ENCODE measurements at places on chromosomes 1 and 21. TPM values are rescaled to one million over a fixed set of nuclear protein-coding genes. Genes with fewer than 3 reads are reported as not detected.

CFAP107 gene
- total RNA-seq = not detected

CADM3 gene
- total RNA-seq = 4.4 TPM

TAF5L gene
- total RNA-seq = 12.9 TPM

OR2T2 gene
- not detected for total RNA-seq

ZNF697 gene
- 30.4 TPM for total RNA-seq

OLFML3 gene
- 69.9 TPM for total RNA-seq

AMPD1 gene
- not detected for total RNA-seq

KRTAP13-2 gene
- not detected for total RNA-seq

AMY1C gene
- not detected for total RNA-seq

CFHR1 gene
- total RNA-seq = not detected

ACTL8 gene
- 0.70 TPM for total RNA-seq

C1orf167 gene
- 1.7 TPM for total RNA-seq

CLCA4 gene
- not detected for total RNA-seq

TBX19 gene
- 0.82 TPM for total RNA-seq

RASSF5 gene
- total RNA-seq = 3.1 TPM

DNA sequence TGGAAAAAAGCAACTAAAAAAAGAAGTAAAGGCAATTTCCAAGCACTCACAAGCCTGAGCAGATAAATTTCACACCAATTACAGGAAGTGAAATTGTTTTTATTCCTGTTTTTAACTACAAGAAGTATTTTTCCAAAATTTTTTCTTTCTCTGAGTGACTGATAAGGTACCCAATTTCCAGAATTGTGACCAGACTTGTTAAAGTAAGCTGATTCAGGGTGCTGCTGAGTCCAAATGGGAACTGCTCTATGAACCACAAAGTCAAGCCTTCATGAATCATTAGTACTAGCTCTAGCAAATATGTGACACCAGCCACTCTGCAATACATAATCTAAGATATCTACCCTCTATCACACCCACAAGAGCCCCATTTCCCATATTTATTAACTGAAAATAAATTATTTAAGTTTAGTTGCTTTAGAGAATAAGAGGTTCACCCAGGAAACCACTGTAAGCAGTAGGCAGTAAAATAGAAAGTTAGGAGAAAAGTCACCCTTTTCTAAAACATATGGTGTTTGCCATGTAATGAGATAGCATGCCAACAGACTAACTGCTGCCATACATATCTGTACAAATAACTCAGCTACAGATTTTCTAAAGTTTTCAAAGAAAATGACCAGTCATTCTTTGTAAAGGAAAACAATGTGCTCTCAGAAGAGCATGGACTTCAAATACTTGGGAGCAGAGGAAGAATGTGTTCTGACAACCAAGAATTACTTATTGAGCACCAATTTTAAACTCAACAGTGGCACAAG lies 43.1 kb upstream of the TNFSF18 start:
- no peak for DNase-seq

GRCh38 chr1:85549244-85549643 lies 31.3 kb upstream of the CCN1 start:
- peak; percentile 31 for DNase-seq

GRCh38 chr1:216653001-216653400 lies 70.2 kb downstream of the ESRRG start:
- no peak for DNase-seq

- DNase-seq = no peak
Observed at GRCh38 chr1:154599658-154600057, 8.3 kb downstream of the ADAR start.

DNA sequence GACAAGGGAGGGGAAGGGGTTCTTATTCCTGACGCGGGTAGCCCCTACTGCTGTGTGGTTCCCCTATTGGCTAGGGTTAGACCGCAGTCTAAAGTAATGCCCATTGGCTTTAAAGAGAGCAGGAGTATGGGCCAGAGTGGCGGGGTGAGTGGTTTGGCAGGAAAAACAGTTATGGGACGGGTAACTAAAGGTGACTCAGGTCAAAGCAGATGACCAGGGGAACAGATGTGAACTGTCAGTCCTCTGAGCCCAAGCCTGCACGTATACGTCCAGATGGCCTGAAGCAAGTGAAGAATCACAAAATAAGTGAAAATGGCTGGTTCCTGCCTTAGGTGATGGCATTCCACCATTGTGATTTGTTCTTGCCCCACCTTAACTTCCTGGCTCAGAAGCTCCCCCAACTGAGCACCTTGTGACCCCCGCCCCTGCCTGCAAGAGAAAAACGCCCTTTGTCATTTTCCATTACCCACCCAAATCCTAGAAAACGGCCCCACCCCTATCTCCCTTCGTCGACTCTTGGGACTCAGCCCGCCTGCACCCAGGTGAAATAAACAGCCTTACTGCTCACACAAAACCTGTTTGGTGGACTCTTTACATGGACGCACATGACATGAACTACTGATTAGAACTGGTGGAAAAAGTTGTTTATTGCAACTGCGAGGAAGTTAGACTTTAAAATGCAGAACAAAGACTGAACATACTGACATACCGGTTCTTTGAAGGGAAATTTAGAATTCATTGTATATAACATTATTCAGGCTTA lies 758 bp upstream of the ATAD3B start:
- DNase-seq = peak; percentile 49

GRCh38 chr1:243587823-243588560 lies 262.1 kb downstream of the AKT3 start:
- DNase-seq = no peak

- DNase-seq = no peak
Observed at GRCh38 chr1:180962178-180962577, 49.5 kb downstream of the KIAA1614 start.

DNA sequence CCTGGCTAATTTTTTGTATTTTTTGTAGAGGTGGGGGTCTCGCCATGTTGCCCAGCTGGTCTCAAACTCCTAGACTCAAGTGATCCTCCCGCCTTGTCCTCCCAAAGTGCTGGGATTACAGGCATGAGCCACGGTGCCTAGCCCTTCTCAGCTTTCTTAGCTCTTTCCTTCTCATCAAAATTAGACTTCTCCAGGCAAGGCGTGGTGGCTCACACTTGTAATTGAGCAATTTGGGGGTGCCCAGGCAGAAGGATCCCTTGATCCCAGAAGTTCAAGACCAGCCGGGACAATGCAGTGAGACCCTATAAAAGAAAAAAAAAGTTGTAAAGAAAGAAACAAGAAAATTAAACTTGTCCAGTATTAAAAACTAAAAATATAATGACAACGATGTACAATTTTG lies 112.6 kb upstream of the ERRFI1 start:
- no peak for DNase-seq

DNA sequence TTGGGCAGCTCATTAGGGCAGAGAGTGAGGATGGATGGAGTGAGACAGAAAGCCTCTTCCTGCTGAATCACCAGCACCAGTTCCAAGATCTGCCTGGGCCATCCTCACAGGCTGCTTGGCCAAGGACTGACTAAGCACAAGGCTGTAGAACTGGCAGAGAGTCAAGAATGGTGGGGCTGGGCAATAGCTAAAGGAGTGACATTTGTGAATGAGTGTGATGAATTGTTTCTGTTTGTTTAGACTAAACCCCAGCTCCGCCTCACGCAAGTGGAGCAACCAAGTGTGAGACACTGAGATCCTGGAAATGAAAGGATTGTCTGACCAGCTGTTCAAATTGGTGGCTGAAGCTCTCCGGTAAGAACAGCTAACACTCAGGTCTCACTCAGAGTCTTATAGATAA lies 38.6 kb downstream of the BRINP2 start:
- no peak for DNase-seq

GRCh38 chr1:69777971-69778370 lies 210.2 kb downstream of the LRRC7 start:
- no peak for DNase-seq

GRCh38 chr1:93701629-93702028 lies 20.0 kb upstream of the BCAR3 start:
- no peak for DNase-seq

GRCh38 chr1:17059391-17060305 lies 5.8 kb upstream of the SDHB start:
- peak; percentile 91 for DNase-seq

DNA sequence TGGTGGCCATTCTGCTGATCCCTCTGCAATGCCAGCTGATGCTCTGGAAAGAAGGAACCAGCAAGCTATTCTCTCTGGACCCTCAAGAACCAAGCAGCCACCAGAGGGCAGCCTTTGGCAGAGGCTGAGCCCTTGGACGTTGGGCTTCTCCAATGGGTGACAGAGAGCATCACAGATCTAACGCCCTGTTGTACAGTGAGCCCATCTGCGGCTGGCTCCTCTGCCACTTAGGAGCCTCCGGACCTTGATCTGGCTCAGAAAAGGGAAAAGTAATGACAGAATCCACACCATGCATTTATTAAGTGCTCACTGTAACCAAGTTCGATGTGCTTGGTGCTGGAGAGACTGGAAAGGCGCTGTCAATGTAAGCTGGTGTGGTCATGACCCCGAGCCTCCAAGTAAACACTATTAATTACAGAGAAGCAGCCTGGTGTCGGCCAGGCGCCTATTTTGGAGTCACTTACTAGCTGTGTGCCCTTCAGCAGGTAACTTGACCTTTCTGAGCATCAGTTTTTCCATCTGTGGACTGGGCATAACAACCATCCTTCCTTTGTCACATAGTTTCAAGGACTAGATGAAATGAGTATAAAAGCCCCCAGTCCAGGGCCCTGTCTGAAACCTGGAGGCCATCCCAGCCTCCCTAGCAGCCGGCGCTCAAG lies 34.9 kb downstream of the ECE1 start:
- peak; percentile 97 for DNase-seq

DNA sequence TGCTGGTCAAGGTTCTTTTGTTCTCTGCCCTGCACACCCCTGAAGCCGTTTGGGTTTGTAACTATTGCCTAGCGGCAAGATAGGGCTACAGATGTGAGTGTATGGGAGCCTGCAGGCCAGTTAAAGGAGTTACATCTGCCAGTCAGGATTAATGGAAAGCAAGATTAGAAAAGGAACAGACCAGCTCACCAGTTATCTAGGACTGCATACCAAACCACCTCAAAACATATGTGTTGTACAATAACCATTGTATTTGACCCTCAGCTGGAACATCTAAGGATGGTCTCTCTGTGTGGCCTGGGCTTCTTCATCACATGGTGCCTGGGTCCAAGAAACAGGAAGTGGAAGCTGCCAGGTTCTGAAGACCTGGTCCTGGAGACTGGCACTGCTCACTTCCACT lies 52.5 kb upstream of the FBXO28 start:
- no peak for DNase-seq

DNA sequence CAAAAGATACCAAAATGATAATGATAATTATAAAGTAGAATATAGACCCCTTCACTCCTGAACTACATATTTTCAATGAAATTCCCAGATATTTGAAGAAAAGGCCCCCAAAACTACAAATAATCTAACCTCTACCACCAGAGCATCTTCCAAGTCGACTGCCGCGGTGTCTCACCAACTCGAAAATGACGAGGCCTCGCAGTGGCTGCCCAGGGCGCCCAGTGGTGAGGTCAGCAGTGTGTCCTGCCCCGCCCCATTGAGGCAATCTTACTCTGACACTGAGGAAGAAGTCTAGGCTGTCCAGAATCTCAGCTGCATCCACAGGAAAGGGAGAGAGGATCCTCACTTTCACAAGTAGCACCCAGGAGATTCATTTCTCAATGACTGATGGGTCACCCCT lies 5.2 kb downstream of the DUSP10 start:
- no peak for DNase-seq

DNA sequence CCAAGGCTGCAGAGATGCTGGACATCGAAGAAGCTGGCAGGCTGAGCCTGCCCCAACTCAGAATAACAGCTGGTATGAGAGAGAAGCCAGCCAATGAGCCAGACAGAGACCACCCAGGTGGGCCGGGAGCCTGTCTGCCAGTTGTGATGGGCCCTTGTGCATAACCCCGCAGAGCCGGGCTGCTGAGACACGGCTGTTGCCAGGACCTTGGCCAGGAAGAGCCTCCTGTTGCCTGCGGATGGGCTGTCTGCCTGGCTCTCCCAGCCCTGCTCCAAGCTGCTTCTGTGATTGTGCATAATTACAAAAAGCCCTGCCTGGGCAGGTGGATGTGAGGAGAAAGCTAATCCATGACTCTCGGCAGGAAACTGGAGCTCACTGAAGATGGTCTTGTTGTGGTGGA lies 126.5 kb downstream of the CAPN8 start:
- no peak for DNase-seq

GRCh38 chr1:236761397-236762132 lies 33.5 kb upstream of the MTR start:
- DNase-seq = no peak

GRCh38 chr1:212587016-212587887 lies 21.3 kb upstream of the ATF3 start:
- DNase-seq = no peak

DNA sequence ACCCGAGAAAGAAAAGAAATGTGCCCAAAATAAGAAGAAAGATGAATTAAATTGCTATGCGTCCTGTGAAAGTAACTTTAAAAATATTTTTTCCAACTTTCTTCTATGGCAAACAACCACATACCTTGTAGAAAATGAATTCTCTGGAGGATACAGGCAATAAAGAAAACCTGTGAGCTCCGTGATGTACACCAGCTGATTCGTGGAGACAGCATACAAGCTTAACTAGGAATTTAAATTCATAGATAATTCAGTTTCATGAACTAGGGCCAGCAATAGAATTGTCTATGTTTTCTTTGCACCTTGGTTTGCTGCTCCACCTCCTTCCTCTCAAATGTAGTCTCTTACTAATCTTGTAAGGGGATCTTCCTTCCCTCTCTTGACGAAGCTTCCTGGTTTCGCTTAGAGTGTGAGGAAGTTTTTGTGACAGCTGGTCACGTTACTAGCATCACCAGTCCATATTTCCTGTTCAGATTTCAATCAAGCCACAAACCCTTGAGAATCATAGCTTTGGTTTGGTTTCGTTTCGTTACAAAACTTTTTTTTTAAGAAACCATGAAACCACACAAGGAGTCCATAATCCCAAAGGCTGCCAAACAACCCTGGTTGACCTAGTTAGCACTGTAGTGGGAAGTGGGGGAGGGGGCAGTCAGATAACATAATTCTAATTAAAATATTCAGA lies 35.8 kb downstream of the GREM2 start:
- peak; percentile 9 for DNase-seq

DNA sequence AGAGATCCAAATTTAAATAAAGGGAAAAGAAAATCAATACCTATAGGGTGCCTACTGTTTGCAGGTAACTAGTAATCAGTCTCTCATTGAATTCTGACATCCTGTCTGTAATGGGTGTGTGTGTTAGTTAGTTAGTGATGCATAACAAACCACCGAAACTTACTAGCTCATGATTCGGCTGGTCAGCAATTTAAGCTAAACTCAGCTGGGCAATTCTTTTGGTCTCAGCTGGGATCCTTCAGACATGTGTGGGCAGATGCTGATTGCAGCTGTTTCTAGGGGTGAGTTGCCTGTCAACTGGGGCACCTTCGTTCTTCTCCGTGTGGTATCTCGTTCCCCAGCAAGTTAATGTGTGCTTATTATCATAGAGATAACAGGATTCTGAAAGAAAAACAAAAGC lies 40.2 kb upstream of the ZNF124 start:
- DNase-seq = no peak
